Lung microvascular endothelial cell (primary cell): ENCODE measurements at places on chromosomes 3 and 15. TPM values are rescaled to one million over a fixed set of nuclear protein-coding genes. Genes with fewer than 3 reads are reported as not detected.
A peak's percentile ranks its signal among the peaks of the same experiment; 100 is the strongest.

Gene BCL2A1
- 0.44 TPM in 1 of 2 replicates, not detected in the other for total RNA-seq

Gene HCLS1
- 9.7 and 24.0 TPM in 2 replicates for total RNA-seq

Gene CNTN4
- total RNA-seq, result not detected in 2 replicates

Gene ALPK3
- total RNA-seq, result 22.7 and 45.2 TPM in 2 replicates

Gene CTXN2
- total RNA-seq, result not detected in 2 replicates

Gene SLC6A20
- not detected in 2 replicates for total RNA-seq

- DNase-seq, result no peak
These were observed 598.4 kb downstream of the FGF12 start for GRCh38 chr3:192128922-192129321.

DNA sequence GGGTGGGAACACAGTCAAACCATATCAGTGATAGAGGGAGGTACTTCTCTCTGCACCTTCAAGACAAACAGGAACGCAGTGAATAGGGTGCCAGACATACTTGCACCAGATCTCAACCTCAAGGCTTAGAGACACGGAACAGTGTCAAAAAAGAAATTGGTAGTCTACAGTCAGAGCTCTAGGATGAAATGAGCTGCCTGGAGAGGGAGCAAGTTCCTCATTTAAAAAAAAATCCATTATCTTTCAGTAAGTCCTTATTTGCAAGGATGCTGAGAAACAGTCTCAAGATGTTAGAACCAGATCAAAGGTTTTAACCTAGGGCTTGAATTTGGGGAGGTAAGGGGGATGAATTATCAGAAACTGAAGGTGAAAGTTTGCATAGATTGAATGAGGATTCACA, 20.2 kb upstream of the LMCD1 start:
- no peak for DNase-seq

DNA sequence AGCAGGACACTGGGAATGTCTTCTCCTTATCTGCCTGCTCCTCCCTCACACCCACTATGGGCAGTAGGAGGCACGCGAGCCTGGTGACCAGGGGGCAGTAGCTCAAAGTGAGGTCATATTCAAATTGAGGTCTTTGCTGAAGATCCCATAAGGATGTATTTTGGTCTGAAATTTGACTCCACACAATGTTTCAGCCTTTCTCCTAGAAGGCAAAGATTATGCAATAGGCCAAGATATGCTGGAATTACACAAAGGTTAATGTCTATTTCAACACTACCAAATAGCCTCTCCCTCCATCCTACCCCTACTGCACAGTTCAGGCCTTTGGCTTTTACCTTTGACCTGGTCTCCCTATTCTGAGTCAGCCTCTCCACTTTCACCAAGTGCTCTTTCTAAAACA, 203.0 kb downstream of the TIGIT start:
- DNase-seq, result no peak

DNA sequence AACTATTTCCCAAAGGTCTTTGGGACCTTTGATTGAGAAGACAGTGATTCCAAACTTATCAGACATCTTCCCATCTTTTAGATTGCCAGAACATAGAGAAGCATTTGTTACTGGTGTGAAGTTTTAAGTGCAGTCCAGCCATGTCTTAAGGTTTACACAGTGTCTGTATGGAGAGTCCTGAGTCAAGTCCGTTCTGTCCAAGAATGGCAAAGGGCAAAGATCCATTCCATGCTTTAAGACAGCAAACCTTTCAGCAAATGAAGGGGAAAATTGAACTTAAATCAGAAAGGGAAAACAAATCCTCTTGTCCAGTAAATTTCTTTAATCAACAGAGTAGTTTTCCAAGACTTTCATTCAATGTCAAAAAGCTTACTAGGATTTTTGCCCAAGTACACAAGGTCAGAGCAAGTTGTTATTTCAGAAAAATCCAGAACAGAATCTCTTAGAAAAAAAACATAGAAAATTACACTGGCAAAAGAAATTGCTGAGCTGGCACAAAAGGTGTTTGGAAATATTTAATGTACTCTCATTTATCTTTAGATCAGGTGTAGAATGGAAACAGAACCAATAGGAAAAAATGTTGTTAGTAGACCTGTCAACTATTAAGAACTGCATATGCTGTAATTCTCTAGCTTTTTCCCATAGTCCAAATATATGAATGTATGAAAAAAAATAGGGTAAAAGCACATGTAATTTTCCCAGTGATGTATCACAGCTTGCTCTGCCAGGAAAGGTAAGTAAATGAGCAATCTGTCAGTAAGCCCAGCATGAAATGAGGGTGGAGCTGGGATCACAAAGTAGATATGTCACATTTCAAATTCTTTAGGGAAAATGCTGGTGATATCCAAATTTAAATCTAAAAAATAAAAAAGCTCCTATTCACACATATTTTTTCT, 1099.9 kb downstream of the TUSC7 start:
- no peak for DNase-seq

- DNase-seq, result no peak
These were observed 1.6 kb downstream of the STRA6 start for GRCh38 chr15:74200871-74201419.

DNA sequence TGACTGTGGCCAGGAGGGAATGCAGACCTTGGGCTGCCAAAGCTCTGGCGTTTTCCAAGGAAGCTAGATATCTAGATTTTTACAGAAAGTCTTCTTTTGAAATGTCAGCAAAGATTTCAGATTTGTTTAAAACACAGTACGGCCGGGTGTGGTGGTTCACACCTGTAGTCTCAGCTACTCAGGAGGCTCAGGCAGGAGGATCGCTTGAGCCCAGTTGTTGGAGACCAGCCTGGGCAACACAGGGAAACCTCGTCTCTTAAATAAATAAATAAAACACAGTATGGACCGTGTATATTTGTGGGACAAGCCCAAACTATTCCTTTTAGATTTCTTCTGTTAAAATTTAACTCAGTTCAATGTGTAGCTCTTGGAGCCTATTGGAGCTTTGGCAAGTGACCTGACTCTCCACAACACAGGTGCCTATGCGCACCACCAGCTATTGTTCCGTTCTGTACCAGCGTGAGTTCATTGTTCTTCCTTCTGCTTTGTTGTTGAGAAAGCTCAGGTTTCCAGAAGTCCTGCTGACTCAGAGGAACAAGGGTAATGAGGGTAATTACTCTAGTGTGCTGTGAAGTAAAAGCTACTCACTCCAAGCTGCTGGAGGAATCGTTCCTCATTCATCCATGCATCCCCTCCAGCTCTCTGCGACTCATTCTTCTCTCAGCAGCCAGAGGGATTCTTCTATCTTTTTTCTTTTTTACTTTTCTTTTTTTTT, 73.1 kb upstream of the SLC6A6 start:
- peak; percentile 71 for DNase-seq

DNA sequence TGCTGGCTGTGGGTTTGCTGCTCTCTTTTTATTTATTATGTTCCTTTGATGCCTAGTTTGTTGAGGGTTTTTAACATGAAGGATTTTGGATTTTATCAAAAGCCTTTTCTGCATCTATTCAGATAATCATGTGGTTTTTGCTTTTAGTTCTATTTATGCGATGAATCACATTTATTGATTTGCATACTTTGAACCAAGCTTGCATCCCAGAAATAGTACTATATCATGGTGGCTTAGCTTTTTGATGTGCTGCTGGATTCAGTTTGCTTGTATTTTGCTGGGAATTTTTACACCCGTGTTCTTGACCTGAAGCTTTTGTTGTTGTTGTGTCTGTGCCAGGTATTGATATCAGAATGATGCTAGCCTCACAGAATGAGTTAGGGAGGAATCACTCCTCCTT, 48.4 kb downstream of the MCTP2 start:
- DNase-seq, result no peak

- no peak for DNase-seq
These were observed 71.9 kb upstream of the THSD4 start for GRCh38 chr15:71043373-71043772.

DNA sequence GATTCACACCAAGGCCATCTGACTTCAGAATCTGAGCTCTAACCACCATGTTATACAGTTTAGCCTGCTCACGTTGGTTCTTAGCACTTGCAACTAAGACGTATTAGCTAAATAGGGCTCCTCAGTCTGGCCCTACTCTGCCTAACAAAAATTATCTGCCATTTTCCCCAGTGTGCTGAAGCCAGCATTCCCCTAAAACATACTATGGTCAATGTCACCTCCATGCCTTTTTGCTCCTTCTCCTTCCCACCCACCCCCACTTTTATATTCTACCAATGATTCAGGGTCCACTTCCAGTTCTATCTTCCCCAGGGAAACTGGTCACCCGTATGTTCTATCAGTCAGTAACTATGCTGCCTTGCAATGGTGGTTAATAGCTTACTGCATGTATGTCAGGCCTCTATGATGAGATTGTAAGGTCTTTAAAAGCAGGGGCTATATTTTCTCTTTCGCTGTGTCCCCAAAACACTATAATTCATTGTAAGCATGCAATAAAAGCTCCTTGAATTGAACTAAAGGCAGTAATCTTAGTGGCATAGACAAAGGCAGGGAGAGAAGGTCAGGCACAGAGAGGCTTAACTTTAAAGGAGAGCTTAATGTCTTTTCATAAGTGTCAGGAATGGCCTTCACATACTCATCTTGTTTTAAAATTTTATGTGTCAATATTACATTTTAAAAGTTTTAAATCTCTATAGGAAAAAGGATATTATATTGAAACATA, 23.3 kb downstream of the POPDC2 start:
- DNase-seq, result no peak

DNA sequence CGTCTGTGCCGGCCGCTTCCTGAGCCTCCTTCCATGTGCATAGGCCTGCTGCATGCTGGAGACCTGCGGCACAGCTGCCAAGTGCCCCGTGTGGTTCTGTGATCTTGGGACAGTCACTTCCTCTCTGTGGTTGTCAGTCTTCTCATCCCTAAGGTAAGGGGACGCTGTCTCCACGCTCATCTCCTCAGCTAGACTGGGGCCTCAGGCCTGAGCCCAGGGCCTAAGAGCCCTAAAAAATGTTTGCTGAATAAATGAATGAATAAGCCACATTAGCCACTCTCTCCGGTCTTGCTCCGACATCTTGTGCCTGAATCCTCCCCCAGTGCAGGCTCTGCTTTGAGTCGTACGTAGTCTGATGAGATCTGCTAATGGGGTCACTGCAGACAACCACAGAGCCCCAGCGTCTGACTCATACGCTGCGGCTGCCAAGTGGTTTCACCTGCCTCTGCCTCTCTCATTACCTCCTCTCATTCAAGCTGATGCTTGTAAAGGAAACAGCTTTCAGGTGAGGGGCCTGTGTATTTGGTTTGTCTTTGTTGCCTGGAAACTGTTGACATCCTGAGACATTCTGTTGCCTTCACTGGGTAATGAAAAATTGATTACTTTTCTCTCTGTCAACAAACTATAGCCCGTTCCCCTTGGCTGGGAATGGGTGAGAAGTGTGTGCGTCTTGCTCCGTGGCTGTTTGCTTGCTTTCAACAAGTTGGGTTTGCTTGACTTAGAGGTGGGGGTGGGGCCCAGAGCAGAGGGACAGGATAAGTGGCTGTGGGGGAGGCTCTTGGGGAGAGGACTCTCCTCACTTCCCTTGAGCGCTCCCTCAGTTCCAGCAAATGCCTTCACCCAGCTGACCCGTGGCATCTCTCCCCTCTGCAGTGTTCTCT, 15.9 kb downstream of the RPLP1 start:
- no peak for DNase-seq

DNA sequence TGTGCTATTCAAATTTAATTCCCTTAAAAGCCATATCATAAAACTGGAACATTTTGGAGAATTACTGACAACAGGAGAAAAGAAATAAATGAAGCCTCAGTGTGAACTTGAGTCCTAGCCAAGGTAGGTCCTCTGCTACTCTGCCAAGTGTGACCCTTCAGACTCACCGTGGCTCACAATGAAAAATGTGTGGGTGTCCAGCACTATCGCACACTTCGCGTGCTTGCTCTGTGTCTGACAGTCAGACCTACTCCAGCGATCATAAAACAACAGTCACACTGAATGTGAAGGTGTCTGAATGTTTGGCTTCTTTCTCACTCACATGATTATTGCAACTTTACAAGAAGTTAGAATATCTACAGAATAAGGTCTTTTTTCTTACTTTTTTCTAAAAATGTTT, 65.8 kb upstream of the TRA2B start:
- no peak for DNase-seq

DNA sequence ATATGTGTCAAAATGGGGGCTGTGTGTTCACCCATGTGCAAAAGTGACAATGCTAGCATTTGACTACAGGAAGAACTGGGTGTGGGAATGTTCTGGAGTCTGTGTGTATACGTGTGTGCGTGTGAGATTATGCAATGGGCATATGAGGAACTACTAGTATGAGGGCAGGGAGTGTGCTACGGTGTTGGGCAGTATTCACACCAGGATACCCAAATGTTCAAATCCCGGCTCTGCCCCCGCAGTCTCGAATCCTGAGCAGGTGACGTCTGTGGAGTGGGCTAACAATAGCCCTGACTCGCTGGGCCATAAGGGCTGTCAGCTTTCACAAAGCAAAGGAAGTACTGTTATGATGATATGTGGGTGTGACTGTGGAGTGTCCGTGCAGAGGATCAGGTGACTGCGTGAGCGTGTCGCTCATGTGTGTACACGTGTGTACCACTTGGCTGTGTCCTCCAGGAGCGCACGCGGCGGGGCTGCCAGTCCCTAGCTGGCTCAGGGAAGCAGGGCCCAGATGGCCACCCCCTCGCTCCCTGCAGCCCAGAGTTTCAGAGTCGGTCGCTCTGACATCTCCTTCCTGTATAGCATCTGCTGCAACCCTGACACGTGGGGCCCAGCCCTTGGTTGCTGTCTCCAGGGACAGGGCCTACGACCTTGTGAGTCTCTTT, 27.2 kb downstream of the IQSEC1 start:
- peak; percentile 24 for DNase-seq

- DNase-seq, result no peak
These were observed 10.0 kb downstream of the PHC3 start for GRCh38 chr3:170171563-170171962.

DNA sequence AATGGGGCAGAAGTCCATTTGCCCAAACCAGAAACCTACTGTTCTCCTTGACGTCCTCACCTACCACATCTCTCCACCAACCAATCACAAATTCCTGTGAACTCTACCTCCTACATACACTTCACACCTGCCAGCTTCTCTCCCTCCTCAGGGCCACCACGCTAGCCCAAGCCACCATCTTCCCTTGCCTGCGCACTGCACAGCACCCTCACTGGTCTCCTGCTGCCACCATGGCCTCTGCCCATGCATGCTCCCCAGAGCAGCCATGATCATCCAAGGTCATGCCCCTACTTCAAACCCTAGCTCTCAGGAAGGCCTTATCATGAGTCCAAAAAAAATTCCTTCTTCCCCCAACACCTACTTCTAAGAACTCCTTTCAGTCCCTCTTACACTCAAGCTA, 1.1 kb upstream of the EPHB3 start:
- DNase-seq, result no peak

DNA sequence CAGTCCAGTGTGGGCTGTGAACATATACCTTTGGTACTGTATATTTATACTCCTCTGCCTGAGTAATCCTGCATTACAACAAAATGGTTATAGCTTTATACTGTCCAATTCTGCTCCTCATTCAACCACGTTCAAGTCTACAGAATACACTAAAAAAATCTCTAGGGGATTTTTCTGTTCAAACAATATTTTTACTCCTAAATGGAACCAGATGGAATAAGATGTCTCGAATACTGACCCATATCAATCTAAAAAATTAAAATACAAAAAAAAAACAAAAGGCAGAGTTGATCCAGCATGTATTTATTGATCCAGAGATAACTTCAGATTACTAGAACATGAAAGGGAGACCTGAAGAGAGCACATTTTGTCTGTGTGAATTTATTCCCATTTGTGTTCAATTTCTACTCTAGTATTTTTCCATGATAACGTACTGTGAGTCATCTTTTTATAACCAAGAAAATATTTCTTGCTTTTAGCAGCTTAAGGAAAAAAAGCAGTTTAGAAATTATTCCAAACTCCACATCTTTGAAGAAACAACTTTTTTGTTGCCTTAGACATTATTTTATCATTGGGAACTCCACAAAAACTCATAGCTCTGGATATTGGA, 910.7 kb downstream of the TBL1XR1 start:
- DNase-seq, result no peak
